ENCODE measurements at places on chromosomes 5 and 9.

DNA sequence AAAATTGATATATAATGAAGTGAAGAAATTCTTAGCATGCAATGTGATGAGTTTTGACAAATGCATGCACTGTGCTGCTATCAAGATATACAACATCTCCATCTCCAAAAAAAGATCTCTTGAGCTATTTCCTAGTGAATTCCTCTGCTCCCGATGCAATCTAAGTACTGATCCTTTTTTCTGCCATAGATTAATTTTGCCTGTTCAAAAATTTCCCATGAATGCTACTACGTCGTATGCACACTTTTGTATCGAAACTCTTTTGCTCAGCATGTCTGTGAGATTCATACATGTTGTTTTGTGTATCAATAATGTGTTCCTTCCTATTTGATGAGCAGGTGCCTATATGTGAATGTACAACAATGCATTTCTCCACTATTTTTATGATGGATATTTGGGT lies 647.4 kb downstream of the MTRR start:
- no peak for DNase-seq

GRCh38 chr9:127838375-127839078 lies 15.9 kb downstream of the ENG start:
- peak; percentile 92 for DNase-seq

DNA sequence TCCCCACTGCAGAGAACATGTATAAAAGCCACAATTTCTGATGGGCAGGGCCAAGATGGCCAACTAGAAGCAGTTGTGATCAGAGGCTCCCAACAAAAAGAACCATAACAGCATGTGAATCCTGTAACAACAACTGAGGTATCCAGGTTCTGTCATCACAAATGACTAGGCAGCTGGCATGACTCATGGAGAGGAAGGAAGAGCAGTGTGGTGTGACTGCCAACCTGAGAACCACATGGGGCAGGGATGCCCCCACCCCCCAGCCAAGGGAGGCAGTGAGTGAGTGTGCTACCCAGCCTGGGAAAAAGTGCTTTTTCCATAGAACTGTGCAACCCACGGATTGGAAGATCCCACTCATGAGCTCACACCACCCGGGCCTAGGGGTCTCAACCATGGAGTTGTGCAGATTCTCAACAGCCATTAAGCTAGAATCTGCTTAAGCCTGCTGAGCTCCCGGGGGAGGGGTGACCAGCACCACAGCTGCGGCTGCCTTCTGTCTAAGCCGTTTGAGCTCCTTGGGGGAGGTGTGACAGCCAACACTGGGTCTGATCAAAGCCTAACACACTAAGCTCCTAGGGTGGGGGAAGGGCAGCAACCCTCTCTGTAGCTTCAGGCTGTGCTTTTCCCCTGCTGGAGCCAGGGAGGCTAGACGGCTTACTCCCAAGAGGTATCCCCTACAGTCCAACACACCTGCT lies 80.1 kb upstream of the DMAC1 start:
- no peak for DNase-seq

- no peak for DNase-seq
These were observed 52.0 kb upstream of the DAPK1 start for GRCh38 chr9:87445646-87446045.

DNA sequence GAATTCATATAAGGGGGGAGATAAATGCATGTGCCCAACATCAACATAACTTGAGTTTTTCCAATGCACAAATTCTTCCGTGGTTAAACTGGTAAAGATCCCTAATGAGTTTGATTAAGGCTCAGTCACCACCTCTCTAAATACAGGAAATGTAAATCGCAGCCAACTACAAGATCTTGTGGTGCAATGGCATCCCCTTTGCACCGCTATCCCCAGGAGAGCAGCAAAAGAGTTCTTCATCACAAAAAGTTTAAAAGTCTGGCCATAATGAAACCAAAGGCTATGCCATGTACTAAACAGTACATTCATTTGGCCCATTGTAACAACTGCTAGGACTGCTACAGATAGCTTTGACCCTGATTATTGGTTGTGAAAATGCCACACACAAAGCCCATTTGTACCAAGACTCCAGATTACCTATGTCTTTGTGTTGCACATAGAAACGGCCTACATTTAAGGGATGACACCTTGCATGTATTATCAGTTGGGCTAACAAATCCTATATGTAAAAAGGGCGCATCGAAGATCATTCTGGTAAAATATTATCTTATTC lies 44.5 kb downstream of the ZNF608 start:
- DNase-seq = no peak

DNA sequence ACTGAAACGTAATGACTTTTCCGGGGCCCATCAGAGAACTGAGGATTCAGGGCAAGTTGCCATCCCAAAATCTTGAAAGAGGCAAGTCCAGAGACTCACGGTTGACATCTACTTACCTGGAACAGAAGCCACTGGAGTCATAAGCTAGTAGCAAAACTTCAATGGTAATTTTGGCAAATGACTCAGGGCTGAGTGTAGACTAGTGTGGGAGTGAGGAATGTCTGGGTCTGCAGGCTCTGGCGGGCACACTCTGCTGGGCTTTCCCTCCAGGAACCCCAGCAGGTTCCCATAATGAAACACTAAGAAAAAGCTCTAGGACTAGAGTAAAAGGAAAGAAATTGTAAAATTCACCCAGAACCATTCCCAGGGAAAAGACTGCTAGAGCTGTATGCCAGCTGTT lies 122.9 kb upstream of the NFIL3 start:
- DNase-seq = no peak

- no peak for DNase-seq
These were observed 41.1 kb upstream of the NEK6 start for GRCh38 chr9:124216474-124217176.

- no peak for DNase-seq
These were observed 2.4 kb upstream of the TXN start for GRCh38 chr9:110258690-110259091.

All from HS-5 (cell line).